Fibroblast of skin of right quadriceps (primary cell): ENCODE measurements at places on chromosomes 2 and 18.

DNA sequence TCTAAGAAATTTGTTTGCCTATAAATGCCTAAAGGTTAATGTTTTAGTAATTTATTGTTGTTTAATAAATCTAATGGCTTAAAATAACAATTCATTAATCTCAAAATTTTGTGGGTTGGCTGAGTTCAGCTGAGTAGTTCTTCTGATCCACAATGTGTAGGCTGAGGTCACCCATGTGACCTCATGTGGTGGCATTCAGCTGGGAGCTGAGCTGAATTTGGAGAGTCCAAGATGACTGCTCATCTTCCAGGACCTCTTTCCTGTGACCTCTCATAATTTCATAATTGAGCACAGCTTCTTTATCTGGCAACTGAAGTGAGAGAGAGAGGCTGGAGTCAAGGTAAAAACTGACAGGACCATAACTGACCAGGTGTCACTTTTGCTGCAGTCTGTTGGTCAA lies 132.4 kb downstream of the TXNL1 start:
- DNase-seq = no peak

- no peak for DNase-seq
Measured at GRCh38 chr2:17051538-17051937, 385.9 kb upstream of the CYRIA start.

DNA sequence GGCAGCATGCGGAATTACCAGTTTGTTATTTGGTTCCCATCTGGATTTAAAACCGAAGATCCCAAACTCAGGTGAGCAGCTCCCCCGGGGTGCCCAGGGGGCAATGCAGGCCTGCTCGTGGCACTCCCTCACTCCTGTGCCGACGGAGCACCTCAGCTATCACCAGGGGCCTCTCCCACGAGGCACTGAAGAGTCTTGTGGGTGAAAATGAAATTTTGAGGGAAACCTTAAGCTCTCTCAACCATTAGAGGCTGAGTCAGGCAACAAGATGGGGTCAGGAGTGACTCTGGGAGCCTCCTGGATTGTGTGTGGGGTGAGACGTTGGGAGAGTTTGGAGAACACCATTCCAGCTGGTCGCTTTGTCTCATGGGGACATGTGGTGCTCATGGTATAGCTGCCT lies 189.0 kb downstream of the PRKCE start:
- no peak for DNase-seq

DNA sequence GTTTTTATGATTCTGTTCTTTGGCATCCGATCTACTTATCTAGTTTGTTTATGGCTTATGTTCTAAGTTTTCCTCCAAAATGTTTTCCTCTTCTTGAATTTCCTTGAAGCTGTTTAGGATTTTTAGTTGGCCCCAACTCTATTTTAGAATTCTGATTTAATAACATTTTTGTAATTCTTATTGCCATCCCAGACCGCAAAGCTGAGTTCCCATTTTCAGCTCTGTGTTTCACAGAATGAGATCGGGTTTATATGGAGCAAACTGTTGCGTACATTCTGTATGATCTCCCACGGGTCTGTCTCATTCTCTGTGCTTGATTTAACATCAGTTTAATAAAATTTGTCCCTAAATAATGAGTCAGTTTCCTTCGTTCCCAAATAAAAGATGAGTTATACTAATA lies 59.3 kb downstream of the DPP4 start:
- no peak for DNase-seq

GRCh38 chr2:29726976-29727375 lies 194.4 kb downstream of the ALK start:
- no peak for DNase-seq

- DNase-seq = no peak
Measured at GRCh38 chr2:217689053-217689452, 313.7 kb downstream of the TNS1 start.

DNA sequence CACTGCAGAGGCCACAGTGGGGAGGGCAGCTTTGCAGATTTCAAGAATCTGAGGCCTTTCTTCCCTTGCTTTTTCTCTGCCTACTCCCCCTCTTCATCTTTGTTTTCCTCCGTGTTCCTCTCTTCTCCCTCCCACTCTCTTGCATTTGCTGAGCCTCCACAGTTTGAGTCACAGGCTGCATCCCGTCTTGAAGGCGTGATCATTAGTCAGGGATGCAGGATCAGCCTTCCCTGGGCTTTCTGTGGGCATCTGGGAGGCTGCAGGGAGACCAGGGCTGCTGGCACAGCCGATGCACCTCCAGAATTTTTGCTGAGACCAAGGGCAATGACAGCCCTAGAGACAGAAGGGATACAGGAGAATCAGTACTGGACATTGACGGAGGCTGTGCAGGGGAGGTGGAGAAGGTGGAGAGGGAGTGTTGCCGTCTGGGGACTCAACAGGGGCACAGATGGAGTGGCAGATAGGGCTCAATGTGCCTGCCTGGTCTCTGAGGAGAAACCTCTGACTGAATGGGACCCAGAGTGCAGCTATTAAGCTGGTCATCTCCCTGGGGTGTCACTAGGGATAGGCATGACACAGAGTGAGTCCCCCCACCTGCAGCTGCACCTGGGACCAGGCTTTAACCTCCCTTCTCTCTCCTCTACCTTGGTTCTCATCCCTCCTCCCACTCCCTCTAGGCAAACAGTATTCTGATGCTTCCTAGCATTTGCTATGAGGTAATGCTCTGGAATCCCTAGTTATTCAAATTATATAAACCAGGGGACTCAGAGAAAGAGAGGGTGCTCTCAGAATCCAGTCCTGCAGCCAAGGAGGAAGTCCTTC lies 29.0 kb upstream of the DNAJC27 start:
- peak; percentile 39 for DNase-seq

- peak; percentile 96 for DNase-seq
Measured at GRCh38 chr2:223725494-223725893, 111.9 kb downstream of the AP1S3 start.

DNA sequence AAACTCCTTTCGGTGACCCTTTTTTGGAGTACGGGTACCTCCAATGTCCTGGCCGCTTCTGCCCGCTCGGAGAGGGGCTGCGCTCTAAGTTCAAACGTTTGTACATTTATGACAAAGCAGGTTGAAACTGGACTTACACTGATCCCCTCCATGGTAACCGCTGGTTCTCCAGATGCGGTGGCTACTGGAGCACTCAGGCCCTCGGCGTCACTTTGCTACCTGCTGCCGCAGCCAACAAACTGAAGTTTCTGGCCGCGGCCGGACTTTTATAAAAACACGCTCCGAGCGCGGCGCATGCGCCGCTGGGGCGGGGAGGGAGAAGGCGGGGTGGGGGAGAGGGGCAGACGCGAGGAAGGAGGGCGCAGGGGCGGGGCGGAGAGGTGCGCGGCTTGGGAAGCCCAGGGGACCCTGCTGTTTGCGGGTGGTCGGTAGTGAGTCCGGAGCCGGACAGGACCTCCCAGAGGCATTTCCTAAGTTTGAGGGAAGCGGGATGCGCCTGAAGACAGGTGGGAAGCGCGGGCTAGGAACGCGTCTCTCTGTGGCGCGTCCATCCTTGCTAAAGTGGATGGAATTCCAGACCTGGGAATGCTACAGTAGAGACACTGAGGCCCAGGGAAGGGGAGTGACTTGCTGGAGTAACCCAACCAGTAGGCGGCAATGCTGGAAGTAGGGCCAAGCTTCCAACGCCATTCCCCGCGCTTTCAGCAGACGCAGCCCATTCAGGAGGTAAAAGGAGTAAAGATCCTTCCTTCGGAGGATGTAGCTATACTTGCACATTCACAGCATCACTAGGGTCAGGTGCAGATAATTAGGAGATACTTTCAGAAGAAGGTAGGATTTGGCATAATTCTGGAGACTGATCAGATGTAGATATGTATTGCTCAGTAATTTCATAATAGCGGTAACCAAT lies at the start of gene CXCR4:
Gene CXCR4, minus strand, starts transcription at position 241 of the 910 bp plus-strand sequence. Its CDS starts 89 bp downstream, at position 152.
- DNase-seq = no peak

GRCh38 chr2:29613792-29614266 lies 307.6 kb downstream of the ALK start:
- no peak for DNase-seq

DNA sequence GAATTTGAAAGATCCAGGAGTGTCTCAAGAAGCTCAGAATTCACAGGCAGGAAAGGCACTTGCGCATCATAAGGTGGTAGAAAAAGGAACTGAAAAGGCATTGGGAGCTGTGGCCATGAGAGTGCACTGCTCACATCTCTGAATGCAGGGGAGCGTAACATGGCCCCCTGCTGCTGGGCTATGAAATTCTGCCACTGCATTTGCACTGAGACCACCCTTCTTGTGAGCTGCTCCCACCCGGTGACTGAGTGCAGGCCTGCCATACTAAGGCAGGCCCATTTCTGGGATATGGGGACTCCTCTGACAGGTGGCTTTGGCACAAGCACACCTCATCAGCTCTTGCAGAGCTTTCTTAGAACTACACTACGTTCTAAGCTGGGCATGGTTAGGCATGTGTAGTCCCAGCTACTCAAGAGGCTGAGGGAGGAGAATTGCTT lies 25.3 kb upstream of the STARD7 start:
- DNase-seq = no peak

GRCh38 chr2:119700866-119701265 lies 21.9 kb downstream of the TMEM177 start:
- DNase-seq = no peak

DNA sequence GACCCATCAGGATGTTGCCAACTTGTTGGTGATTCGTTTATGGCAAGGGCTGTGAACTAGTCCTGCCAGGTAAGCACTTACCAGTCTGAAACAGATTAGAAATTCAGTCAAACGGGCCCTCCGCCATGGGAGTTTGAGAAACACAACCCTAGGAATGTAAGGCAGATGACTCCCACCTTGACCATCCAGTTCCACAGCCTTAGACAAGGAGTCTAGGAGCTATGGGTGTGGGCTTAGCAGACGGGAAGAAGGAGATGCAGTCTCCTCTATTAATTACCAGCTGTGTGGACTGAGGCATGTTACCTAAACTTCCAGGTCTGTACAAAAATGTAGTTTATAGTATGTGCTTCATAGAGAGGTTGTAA lies 319.4 kb upstream of the NCKAP5 start:
- no peak for DNase-seq
